Activated T-helper 1 cell treated with anti-CD3 and anti-CD28 coated beads, Interleukin-12 subunit alpha, Interleukin-12 subunit beta, Interleukin-2, Interleukin-4 antibody, amounts not matched to agents 30 ng/mL and 10 ng/mL and 1 ng/mL, durations not matched to agents 14 hours and 24 hours and 36 hours (primary cell): ENCODE measurements at places on chromosomes 3 and 15. TPM values are rescaled to one million over a fixed set of nuclear protein-coding genes. Genes with fewer than 3 reads are reported as not detected.

- H3K4me3 ChIP-seq, result no peak overlapping the region
- H3K27ac ChIP-seq, result no peak overlapping the region
- H3K4me1 ChIP-seq, result no peaks in the 10 kb centered on the region
- no peaks in the 10 kb centered on the region for H3K36me3 ChIP-seq
- H3K27me3 ChIP-seq, result peaks cover 2% of the 10 kb centered on the region
Observed at GRCh38 chr15:81812456-81812855, 233.4 kb downstream of the MEX3B start.

The SYNPR gene
- not detected in 2 replicates for total RNA-seq

The C3orf85 gene
- not detected in 2 replicates for total RNA-seq

The GOLGA8K gene
- total RNA-seq, result 0.32 and 0.52 TPM in 2 replicates
